Type B pancreatic cell (in vitro differentiated cells): ENCODE measurements at places on chromosomes 3 and 15. TPM values are rescaled to one million over a fixed set of nuclear protein-coding genes. Genes with fewer than 3 reads are reported as not detected.

- DNase-seq = no peak
Observed at GRCh38 chr15:96262097-96262496, 68.4 kb upstream of the NR2F2 start.

GRCh38 chr3:153180860-153181372 is 18.9 kb downstream of the RAP2B start:
- DNase-seq = no peak

DNA sequence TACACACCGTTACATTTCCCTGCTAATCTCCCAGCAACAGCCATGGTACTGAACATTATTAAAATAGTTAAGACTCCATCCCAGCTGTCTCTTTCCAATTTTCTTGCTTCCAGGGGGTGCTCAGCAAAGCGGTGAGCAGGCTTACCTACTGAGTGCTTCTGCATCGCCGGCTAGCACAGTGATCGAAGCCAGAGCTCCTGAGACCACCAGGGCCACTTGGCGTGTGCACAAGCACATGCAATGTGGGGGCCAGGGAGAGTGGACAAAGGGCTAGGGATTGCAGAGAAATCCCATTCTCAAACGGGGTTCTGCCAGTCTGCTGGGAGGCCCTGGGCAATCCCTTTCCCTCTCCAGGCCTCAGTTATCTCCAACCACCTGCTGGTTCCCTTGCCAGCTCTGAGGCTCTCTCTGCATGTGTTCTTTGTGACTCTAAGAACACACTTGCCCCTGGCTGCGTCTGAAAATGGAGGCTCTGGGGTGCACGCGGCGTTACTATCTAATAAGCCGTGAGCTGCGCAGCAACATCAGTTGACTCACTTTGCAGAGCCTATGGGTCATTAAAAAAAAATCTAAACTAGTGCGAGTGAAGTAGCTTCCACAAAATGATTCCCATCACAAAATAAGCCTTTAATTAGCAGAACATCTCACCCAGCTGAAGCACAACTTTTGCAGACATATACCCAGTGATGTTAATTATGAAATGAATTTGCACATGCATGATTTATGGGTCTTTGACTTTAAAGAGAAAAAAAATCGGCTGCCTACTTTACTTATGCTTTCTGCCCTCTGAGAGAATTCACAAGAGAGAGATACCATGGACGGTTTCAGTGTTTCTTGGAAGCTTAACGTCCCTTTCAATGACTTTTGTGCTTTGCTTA is 271.5 kb downstream of the TLE3 start:
- no peak for DNase-seq

- DNase-seq = no peak
Observed at GRCh38 chr3:18747383-18747782, 322.2 kb upstream of the SATB1 start.

DNA sequence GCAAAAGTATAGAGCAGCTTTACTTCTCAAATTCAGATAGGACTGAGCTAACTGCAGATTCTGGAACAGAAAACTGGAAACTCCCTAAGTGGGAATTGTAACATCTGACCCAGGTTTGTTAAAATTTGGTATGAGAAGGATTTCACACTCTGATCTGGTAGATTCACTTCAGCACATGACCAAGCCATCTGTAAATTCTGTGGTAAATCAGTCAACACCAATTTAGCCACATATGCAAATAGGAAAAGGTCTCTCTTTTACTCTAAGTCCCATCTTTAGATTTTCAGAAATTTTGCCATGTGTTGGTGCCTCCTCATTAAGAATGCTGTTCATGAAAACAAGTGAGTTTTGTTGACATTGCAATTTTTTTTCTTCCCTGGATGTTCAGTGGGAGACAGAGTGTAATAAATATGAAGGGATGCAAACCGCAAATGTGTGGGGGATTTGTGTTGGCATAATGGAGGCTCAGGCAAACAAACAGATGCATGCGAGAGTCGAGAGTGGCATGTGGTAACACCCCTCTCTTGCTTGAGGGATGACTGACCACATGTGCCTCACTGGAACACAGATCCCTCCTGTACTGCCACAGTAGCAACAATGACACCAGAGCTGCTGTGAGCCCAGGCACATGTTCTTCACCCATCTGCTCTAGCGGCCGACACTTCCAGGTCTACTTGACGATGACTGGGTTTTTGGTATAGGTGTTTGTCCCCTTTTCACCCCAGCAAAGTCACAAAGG is 146.6 kb downstream of the FEZF2 start:
- no peak for DNase-seq

GRCh38 chr3:133871368-133872090 is 24.2 kb downstream of the RAB6B start:
- no peak for DNase-seq

DNA sequence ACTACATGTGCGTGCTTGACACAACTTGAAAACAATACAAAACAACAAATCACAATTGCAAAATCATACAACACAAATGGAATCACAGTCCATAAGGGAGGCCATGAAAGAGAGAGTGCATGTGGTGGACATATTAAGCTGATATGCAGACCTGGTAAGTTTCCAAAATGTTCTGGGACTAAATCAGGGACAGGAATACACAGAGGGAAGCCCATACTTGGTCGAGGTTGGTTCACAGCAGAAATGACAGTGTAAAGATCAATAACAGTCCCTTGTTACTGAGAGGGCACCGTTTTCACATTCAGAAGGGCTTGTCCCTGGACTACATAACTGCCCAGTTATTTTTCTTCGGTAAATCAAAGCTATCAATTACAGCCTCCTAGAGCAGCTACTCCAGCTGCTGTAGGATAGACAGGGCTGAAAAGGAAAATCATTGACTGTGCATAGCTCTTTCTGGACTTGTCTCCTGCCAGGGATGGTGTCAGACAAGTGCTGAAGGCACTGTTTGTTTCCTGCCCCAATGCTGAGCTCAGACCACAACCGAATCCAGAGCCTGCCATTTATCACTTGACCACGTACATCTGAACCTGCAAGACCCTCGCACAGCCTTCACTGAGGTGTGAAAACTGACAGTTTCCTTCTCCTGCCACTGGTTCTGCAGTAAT is 79.5 kb upstream of the KCNMB2 start:
- no peak for DNase-seq

GRCh38 chr3:195873971-195874370 is 34.4 kb downstream of the TNK2 start:
- no peak for DNase-seq

- DNase-seq = no peak
Observed at GRCh38 chr3:117407317-117407716, 697.7 kb downstream of the TUSC7 start.

DNA sequence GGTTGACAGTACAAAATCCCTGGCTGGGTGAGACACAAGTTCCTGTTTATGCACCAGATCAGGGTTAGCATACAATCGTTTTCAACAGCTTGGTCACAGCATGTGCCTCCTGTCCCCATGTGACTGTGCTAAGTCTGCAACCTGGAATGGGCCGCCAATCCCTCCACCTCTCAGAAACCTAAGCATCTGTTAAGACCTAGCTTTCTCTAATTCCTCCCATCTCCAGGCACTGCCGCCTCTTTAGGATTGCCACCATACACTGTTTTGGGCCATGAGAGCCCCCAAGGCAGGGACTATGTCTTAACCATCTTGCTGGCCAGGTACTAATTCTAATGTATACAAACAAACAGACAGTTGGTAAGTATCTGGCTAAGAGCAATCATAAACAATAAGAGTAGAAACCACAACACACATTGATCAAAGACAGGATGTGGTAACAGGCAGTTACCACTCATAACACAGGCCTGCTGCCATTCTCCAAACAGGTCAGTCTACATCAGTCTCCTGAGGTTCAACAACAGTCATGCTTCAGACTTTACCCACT is 25.6 kb downstream of the SEC22C start:
- no peak for DNase-seq

DNA sequence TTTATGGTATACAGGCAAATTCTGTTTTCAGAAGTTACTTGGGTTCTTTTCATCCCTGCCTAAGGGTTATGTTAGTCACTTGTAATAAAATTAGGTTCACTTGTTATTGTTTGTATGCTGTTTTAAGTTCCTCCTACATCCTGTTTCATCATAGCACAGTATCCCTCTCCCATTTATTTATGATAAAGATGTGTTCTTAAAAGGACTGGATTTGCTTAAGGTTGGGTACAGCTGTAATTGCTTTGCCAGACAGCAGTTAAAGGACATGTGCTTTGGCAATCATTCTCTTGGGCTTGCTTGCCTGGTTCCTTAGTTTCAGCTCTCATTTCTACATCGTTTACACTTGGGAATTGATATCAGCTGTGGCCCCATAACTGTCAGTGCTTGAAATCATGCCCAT is 11.7 kb downstream of the ATP2C1 start:
- no peak for DNase-seq

The TPRG1 gene
- total RNA-seq = 11.6 and 24.2 TPM in 2 replicates

DNA sequence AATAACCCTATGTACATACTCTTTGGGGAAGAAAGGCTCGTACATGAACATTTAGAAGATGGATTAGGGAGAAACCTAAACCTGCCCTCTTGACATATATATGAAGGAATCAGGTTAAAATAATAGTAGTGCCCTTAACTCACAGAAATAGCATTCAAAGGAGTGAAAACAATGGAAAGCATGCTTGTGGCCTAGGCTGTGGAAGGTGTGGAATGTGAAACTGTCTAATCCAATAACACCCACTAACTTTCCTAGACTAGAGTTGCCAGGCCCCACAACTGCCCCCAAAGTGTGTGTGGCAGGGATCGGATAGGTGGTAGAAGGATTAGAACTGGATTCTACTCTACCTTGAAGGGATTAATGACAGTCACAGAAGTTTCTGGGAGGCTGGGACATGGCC is 317.4 kb upstream of the LRRFIP2 start:
- DNase-seq = no peak

DNA sequence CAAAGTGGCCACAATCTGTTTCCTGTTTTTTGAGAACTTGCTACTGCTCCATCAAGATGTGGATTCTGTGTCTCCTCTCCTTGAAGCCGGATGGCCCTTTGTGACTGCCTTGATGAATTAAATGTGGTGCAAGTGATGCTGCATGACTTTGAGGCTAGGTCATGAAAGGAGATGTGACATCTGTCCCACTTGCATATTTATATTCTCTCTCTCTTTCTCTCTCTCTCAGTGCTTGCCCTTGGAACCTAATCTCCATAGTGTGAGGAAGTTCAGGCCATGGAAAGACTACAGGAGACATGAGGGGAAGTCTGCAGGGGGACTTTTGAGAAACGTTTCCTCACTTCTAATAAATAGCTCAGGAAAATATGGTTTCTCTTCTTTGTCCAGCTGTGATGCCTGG is 50.0 kb upstream of the ADPGK start:
- no peak for DNase-seq

DNA sequence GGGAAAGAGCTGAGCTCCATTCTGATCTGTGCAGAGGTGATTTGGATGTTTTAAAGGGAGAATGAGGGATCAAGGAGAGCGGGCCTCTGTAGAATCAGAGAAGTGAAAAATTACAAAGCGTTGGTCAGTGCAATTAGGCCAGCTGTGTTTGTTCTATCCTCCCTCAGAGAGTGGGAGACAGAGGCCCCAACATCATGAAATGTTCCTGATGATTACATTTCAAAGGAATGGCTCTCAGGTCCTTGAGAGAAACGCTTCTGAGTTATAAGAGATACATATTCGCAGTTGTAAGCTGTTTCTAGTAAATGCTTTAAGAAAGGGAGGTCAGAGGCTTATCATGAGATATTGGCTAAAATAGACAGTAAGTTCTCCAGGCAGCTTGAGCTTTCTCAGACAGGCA is 15.7 kb upstream of the CAND2 start:
- DNase-seq = no peak

GRCh38 chr15:58839485-58839884 is 68.4 kb downstream of the MINDY2 start:
- no peak for DNase-seq

- no peak for DNase-seq
Observed at GRCh38 chr3:61066800-61067199, 184.5 kb downstream of the FHIT start.

DNA sequence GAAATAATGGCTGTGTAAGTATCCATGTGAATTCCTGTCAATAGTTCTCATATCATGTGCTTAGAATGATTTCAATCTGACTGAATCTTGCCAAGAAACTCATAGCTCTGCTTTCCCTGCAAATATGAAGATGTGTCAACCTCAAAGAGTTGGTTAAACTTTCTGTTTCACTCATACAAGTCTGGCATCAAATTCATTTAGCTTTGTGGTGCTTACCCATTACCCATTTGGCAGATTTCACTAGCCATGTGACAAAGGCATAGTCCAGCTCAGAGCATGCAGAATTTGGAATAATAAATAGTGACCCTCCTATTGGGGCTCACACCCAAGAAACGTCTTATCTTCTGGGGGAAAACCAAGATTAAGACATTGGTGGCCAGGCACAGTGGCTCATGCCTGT is 256.6 kb upstream of the TPRG1 start:
- DNase-seq = no peak

- DNase-seq = no peak
Observed at GRCh38 chr3:24810881-24811280, 316.2 kb upstream of the THRB start.

DNA sequence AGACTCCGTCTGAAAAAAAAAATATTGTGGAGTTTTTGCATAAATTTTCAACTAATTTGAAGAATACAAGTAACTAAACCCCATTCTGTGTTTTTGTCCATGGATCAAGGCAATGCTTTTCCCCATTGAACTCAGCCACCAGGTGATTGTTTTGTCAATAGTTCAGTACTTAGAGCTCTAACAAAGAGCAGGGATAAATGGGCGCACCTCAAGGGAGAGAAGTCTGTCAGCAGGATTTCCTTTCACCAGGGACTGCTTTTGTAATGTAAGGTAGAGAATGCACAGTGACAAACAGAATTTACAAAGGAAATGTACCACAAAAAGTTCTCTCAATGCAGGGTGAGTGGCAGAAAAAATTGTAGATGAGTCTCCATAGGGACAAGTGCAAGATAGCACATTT is 10.8 kb upstream of the ATP13A5 start:
- no peak for DNase-seq

GRCh38 chr15:79918278-79918677 is 21.5 kb upstream of the MTHFS start:
- DNase-seq = no peak

DNA sequence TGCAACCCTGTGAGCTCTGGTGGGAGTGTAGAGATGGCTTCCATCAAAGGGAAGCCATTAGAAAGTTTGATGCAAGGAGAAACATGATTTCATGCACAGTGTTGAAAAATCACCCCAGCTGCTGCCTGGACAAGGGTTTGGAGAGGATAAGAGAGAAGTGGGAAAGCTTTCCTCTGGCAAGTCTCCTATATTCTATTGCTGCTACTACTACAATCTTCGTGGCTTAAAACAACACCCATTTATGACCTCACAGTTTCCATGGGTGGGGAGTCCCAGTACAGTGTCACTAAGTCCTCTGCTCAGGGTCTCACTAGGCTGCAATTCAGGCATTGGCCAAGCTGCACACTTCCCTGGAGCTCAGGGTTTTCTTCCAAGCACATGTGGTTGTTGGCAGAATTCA is 229.3 kb downstream of the TAFA4 start:
- no peak for DNase-seq

- DNase-seq = no peak
Observed at GRCh38 chr3:40086890-40087883, 222.3 kb upstream of the EIF1B start.

- DNase-seq = no peak
Observed at GRCh38 chr3:101865751-101866509, 16.6 kb downstream of the NFKBIZ start.

The FGD5 gene
- total RNA-seq = 1.6 and 15.3 TPM in 2 replicates

- DNase-seq = no peak
Observed at GRCh38 chr3:2765002-2765579, 345.1 kb downstream of the IL5RA start.
